ENCODE measurements at places on chromosomes 7 and 10.

GRCh38 chr10:52308251-52309031 lies 5.6 kb upstream of the DKK1 start:
- no peaks in the 10 kb centered on the region for H3K36me3 ChIP-seq
- DNase-seq: no peak
- peak overlapping the region; percentile 14 for H3K4me3 ChIP-seq
- peaks cover 16% of the 10 kb centered on the region for H3K27me3 ChIP-seq
- H3K27ac ChIP-seq: no peak overlapping the region

GRCh38 chr7:20296444-20296843 lies 34.3 kb upstream of the ITGB8 start:
- no peaks in the 10 kb centered on the region for H3K36me3 ChIP-seq
- no peaks in the 10 kb centered on the region for H3K4me1 ChIP-seq
- DNase-seq: no peak
- H3K4me3 ChIP-seq: no peak overlapping the region
- H3K27me3 ChIP-seq: no peaks in the 10 kb centered on the region

GRCh38 chr7:110564246-110564645 lies 526.7 kb upstream of the LRRN3 start:
- no peak for DNase-seq
- H3K4me1 ChIP-seq: no peaks in the 10 kb centered on the region
- H3K27me3 ChIP-seq: no peaks in the 10 kb centered on the region
- no peaks in the 10 kb centered on the region for H3K36me3 ChIP-seq
- no peak overlapping the region for H3K4me3 ChIP-seq

DNA sequence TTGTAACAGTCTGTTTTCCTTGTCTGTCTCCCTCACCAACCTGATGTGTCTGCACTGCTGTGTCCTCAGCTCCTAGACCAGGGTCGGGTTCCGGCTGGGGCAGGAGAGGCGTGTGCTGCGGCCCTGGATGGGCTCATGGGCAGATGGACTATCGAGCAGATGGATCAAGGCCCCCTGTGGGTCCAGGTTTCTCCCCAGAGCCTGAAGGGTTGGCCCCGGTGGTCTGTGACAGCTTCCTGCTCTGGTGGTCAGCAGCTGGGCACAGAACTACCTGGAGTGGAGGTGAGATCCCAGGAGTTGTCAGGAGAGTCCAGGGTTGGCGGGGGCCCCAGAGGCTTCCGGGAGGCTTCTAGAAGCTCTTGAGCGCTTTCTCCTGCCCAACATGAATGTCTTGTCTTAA lies 75.1 kb downstream of the GRK5 start:
- H3K27me3 ChIP-seq: no peaks in the 10 kb centered on the region
- no peaks in the 10 kb centered on the region for H3K36me3 ChIP-seq
- no peak overlapping the region for H3K4me3 ChIP-seq
- no peak overlapping the region for H3K27ac ChIP-seq
- H3K4me1 ChIP-seq: peaks cover 58% of the 10 kb centered on the region

DNA sequence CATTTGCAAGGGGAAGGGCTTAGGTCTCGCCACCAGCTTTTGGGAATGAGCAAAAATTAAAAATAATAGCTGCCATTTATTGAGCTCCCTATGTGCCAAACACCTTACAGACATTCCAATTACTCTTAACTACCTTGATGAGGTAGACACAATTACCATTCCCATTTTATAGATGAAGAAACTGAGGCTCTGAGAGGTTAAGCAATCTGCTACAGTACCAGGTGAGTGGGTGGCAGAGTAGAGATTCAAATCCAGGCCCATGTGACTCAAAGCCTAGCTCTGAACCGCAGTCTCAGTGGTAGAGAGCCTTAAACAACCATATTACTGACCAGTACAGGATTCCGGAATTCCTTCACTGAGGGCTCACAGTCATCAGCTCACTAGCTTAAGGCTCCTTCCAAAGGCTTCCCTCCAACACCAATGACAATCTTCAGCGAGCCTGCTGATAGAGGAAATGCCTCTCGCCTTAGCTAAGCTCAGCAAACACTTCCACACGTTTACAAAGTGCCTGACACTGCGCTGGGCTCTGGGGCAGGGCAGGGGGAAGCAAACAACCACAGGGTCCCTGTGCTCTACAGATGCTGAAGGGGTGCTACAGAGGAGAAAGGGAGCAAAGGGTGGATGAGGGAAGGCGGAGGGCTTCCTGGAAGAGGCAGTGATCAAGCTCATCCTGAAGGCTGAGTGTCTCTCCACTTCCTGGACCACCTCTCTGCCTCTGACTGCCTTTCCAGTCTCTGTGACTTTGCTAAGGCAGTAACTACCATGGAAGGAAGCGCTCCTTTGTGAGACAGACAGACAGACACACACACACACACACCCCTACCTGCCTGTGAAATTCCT lies 7.4 kb downstream of the LRRC20 start:
- no peaks in the 10 kb centered on the region for H3K4me1 ChIP-seq
- no peak overlapping the region for H3K4me3 ChIP-seq
- DNase-seq: no peak

- no peaks in the 10 kb centered on the region for H3K4me1 ChIP-seq
- H3K27me3 ChIP-seq: no peaks in the 10 kb centered on the region
- no peak for DNase-seq
Observed at GRCh38 chr7:104908636-104909035, 105.4 kb upstream of the KMT2E start.

DNA sequence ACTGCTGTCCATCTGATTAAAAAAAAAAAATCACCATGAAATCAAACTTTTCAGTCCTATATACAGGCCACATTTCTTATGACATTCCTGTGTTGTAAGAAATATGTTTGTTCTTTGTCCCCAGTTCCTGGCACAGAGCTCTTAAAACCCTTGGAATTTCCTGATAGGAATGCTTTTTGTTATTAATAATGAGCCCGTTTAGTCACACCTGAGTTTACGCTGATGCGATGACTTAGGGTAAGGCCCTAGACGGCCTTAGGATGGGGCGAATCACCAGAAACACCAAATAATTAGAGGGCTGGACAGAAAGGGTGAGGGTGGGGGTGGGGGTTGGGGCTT lies 17.5 kb downstream of the TSPAN15 start:
- H3K27ac ChIP-seq: no peak overlapping the region
- H3K36me3 ChIP-seq: no peaks in the 10 kb centered on the region
- no peak for DNase-seq
- H3K27me3 ChIP-seq: no peaks in the 10 kb centered on the region
- no peak overlapping the region for H3K4me3 ChIP-seq

DNA sequence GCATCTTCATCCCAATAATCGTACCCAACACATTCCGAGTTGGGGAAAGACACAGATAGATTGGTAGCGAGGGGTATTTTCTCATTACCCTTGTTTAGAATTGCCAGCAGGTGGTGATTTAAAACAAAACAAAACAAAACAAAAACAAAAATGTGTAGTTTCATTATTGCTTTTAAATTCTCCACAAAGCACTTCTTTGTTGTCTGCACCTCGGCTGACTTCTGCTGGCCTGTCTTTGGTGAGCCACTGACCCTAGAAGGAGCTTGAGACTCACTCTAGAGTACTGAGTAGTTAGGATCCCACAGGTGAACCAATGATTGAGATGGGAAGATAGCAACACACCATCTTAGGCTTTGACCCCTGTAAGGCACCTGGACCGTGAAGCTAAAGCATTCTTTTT lies 105.4 kb upstream of the BET1 start:
- H3K27me3 ChIP-seq: no peaks in the 10 kb centered on the region
- H3K36me3 ChIP-seq: no peaks in the 10 kb centered on the region
- H3K4me1 ChIP-seq: no peaks in the 10 kb centered on the region
- DNase-seq: no peak
- H3K27ac ChIP-seq: no peak overlapping the region
- H3K4me3 ChIP-seq: no peak overlapping the region

DNA sequence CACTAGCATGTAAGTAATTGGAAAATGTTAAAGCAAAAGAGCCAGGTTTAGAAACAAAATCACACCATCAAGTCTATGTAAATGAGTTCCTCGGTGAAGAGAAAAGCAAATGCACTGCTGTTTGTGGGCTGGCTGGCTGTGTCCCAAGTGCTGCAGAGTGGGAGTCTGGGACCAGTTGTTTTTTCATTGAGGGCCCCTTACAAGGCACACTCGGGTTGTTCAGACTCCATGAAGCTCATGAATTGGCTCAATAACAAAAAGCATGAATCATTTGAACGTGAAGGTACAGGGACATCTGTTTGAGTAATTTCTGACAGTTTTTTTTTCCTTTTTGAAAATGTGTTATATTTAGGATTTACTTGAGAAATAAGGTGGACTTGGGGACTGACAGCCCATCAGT lies 28.0 kb downstream of the GRK5 start:
- DNase-seq: no peak
- H3K4me1 ChIP-seq: peaks cover 15% of the 10 kb centered on the region
- H3K4me3 ChIP-seq: no peak overlapping the region
- H3K36me3 ChIP-seq: no peaks in the 10 kb centered on the region

DNA sequence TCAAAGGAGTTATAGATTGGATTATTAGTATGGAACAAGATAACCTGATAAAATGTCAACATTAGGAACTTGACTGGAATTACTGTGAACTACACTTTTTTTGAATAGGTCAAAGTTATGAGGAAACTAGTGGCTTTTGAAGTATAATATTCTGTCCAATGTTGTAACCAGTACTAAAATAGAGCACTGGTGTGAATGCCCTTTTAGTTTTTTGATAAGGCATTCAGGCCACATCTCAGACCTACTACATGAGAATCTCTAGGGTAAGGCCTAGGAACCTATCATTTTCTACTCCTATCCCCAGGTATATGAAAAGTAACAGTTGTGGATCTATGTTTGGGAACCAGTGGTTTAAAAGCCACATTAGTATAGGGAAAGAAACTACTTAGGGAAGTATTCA lies 16.4 kb downstream of the KMT2E start:
- no peak for DNase-seq
- no peaks in the 10 kb centered on the region for H3K27me3 ChIP-seq
- peaks cover 51% of the 10 kb centered on the region for H3K4me1 ChIP-seq
- H3K36me3 ChIP-seq: peaks cover 7% of the 10 kb centered on the region

GRCh38 chr10:61283481-61284221 lies 169.5 kb downstream of the TMEM26 start:
- H3K4me1 ChIP-seq: no peaks in the 10 kb centered on the region
- no peaks in the 10 kb centered on the region for H3K36me3 ChIP-seq
- H3K27me3 ChIP-seq: no peaks in the 10 kb centered on the region
- DNase-seq: no peak
- H3K27ac ChIP-seq: no peak overlapping the region

GRCh38 chr10:131211559-131211958 lies 100.0 kb downstream of the TCERG1L start:
- H3K4me1 ChIP-seq: no peaks in the 10 kb centered on the region
- no peaks in the 10 kb centered on the region for H3K27me3 ChIP-seq
- H3K4me3 ChIP-seq: no peak overlapping the region
- no peak for DNase-seq

GRCh38 chr10:85645926-85646711 lies 720.5 kb downstream of the GRID1 start:
- H3K36me3 ChIP-seq: no peaks in the 10 kb centered on the region
- no peaks in the 10 kb centered on the region for H3K27me3 ChIP-seq
- H3K27ac ChIP-seq: no peak overlapping the region

DNA sequence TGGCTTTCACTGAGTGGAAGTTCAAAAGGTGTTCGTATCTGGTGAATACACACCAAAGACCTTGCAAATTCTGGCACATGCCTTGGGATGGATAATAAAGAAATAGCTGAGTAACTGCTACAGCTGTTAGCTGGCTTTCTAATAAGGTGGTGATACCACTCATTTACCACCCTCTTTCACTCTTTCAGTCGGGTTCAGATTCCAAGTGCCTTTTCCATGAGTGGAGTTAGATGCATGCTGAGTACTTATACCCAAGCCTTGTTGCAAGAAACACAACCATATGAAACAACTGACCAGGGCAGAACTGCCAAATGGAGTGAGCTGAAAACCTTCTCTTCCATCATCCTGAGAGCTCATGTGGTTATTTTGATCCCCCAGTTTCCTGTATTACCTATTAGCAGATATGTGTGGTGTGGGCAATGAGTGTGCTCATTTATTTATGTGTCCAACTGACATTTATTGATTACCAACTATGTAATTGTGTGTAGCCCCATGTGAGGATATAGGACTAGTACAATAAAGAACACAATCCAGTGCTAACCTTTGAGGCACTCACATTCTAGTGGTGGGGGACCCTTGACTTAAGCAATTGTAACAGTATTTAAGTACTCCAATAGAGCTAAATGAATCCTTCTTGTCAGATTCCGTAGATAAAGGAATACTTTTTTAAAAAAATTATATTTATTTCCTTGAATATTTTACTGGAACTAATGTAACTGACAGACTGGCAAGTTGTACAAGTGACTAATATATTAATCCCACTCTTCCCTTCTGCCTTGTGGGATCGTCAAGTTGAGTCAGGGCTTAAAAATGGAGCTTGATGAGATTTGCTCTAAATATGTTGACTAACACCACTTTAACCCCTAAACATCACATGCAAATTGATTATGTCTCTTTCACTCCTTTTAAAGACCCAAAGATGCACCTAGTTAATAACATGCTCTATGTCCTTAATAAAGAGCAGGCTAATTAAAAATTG lies 124.7 kb downstream of the ARID5B start:
- no peaks in the 10 kb centered on the region for H3K27me3 ChIP-seq
- peaks cover 12% of the 10 kb centered on the region for H3K36me3 ChIP-seq
- no peak for DNase-seq
- no peak overlapping the region for H3K27ac ChIP-seq
- H3K4me3 ChIP-seq: no peak overlapping the region

DNA sequence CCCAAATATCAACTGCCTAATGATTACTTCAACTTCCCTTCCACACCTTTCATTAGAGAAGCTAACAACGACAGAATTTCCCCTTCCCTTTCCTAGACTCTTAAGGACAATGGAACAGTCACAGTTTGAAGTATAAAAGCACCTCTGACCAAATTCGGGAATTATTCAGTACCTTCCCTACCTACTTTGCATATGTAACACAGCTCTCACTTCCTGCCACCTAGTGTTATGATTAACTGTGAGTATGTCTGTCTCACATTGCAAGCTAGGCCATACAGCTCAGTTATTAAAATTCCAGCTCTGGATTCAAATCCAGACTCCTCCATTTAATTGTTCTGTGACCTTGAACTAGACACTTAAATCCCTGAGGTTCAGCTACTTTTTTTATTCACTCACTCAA lies 44.8 kb upstream of the HPSE2 start:
- H3K36me3 ChIP-seq: no peaks in the 10 kb centered on the region
- H3K4me3 ChIP-seq: no peak overlapping the region
- H3K27ac ChIP-seq: no peak overlapping the region
- H3K4me1 ChIP-seq: no peaks in the 10 kb centered on the region

DNA sequence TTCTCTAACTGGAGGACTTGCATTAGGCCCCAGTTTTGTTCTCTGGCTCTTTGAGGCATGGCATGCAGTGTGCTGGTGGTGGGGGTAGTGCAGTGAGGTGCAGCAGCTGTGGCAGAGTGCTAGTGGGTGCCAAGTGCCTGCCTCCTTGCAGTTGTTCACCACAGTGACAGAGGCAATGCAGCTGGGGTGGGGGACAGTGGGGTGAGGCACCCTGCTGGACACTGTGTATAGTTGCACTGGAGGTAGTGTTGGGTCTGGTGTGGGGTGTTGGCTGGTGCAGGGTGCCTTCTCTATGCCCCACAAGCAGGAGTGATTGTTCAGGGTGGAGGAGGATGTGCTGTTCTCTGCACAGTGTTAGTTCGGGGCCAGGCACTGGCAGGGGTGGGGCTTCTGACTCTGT lies 21.7 kb upstream of the KEL start:
- no peaks in the 10 kb centered on the region for H3K36me3 ChIP-seq
- DNase-seq: no peak
- H3K4me3 ChIP-seq: no peak overlapping the region
